Activated CD4-positive, CD25-positive, alpha-beta regulatory T cell (primary cell): ENCODE measurements at places on chromosomes 7 and 10.
A peak's percentile ranks its signal among the peaks of the same experiment; 100 is the strongest.

- DNase-seq = no peak
Observed at GRCh38 chr7:27173511-27173955, 587 bp downstream of the HOXA10 start.

DNA sequence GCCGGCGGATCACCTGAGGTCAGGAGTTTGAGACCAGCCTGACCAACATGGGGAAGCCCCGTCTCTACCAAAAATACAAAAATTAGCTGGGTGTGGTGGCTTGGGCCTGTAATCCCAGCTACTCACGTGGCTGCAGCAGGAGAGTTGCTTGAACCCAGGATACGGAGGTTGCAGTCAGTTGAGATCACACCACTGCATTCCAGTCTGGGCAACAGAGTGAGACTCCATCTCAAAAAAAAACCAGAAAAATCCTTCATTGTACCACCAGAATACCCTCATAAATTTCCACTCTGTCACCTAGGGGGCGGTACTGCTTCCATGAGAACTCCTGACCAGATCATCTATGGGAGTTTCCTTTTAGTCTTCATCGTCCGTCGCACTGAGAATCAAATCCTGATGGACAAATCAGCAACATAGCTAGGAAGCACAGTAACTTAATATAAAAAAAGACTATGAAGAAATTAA, 225.8 kb upstream of the KLF14 start:
- DNase-seq = no peak

- DNase-seq = no peak
Observed at GRCh38 chr7:116173051-116174028, 37.0 kb upstream of the TES start.

DNA sequence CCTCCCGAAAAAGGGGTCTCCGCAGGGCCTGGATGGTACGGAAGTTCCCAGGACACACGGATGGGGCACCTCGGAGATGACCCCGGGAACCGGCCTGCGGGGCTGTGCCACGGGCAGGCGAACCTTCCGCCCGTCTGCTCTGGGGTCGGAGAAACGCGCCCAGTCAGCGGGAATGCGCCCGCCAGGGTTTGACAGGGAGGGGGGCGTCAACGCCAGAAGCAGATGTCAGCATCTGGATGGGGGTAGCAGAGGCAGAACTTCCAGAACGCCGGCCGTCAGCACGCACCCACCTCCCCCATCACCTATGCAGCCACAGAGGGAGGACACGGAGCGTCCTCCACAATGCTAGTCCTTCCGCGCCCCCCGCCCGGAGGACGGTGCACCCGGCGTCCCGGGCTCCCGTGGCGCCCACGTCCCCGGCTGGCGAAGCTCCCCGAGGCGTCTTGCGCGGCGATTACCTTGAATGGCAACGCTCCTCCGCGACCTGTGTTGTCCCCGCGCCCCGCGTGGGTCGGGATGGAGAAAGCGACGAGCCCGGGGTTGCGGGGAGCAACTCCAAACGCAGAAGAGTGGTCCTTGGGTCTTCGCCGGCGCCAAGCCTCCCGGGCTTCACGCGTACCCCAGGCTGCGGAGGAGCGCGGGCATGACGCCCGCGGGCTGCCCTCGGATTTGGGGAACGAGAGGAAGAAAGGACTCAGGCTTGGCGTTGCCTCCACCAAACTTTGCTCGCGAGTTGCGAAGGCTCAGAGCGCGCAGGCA, 561 bp downstream of the FGFR2 start:
- no peak for DNase-seq

DNA sequence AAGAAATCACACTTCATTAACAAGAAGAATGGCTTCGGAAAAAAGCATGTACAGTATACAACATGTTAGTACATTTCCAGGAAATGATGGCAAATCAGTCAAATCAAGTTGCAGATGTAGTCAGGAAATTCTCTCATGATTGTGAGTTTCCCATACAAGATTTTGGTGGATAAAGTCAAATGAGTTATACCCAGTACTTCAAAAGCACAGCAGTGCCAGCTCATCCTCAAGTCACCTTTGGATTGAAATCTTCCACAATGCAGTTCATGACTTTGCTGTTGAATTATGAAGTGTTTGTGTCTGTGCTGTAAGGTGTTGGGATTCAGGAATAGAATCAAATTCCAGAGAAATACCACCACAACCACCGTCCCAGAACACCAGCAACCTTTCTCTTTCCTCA, 301.3 kb upstream of the BMPER start:
- no peak for DNase-seq

DNA sequence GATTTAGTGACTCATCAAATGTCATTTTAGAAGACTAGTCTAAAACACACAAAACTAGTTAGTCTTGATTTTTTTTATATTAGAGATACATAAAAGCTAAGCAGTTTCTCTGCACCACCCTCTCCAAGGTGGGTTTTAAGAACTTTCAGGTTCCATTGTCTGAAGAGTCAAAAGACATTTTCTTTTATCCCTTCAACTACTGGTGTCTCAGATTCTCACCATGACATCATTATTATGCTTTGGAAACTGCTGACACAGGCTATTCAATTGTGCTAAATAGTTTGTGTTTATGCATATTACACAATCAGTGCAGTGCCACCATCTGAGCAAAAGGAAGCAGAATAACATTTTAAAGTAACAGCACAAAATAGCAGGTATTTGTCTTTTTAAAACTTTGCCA, 52.2 kb downstream of the IGF2BP3 start:
- no peak for DNase-seq

DNA sequence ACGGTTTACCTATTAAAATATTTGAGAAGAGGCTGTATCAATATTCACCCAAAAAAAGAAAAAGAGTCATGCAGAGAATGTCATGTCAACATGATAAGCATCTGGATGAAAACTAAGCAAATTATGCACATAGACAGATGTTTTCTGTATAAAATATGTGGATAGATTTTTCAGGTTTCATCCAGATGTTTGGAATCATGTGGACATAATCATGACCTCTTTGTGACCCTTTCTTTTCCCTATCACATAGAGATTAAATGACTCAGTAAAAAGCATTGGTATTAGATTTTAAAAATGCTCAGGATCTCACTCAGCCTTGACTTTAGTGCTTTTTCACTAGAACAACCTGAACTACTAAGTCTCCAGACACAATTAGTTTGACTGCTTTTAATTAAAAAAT, 90.0 kb downstream of the FOXP2 start:
- DNase-seq = no peak

GRCh38 chr7:155206318-155207020, 91.2 kb upstream of the INSIG1 start:
- peak; percentile 28 for DNase-seq

- no peak for DNase-seq
Observed at GRCh38 chr7:84497873-84498272, 303.3 kb upstream of the SEMA3A start.

GRCh38 chr7:87003872-87004798, 55.3 kb downstream of the ELAPOR2 start:
- DNase-seq = no peak

- DNase-seq = no peak
Observed at GRCh38 chr7:81803267-81803666, 33.4 kb upstream of the HGF start.

DNA sequence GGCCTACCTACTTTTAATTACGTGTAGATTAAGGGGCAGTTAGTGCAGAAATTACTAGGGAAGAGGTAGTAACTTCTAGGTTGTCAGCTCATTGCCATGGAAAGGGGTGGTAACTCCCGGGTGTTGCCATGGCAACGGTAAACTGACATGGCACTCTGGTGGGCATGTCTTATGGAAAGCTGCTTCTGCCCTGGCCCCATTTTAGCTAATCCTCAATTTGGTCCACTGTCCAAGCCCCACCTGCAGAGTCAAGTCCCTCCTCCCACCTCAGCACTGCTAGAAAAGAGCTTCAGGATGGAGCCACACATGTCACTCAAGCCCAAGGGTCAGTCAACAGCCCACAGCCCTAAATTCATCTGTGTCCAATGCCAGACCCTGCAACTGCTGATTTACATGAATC, 7.5 kb upstream of the ZKSCAN1 start:
- no peak for DNase-seq

GRCh38 chr7:74452748-74453321, 871 bp upstream of the GTF2IRD1 start:
- DNase-seq = no peak
